ENCODE measurements at places on chromosomes 7 and 10.

DNA sequence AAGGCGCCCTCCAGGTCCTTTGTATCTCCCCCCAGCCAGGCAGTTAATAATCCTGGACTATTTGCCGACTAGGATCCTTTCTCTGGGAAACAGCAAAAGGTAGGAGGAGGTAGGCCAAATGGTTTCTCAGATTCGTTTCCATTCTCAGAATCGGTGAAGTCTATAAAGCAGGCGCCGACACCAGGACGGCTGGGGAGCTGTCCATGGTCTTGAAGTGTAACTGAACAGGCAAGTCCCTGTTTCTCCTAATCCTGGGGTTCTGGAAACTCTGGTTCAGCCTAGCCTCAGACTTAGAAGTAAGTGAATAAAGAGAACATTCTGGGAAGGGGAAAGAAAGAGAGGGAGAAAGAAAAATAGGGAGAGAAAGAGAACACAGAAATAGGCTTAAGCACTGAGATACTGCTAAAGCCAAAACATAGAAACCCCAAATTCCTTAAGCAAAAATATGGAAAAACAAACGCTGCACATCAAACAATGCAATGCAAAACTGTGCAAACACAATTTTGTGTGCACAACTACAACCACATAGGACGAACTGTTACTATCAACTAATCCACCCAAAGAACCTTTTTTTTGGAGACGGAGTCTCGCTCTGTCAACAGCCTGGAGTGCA, 11.1 kb upstream of the INA start:
- peak; percentile 83 for DNase-seq

DNA sequence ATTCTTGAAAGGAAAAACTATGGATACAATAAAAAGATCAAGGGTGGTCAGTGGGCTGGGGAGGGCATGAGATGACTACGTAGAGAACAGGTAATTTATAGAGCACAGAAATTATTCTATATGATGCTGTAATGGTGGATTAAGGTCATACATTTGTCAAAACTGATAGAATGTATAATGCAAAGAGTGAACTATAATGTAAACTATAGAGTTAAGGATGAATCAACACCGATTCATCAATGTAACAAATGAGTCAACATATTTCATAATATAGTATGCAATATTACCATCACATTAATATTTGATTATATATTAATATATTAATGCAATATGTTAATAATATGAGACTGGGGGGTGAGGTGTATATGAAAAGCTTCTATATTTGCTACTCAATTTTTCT, 555.6 kb upstream of the POT1 start:
- DNase-seq = no peak

GRCh38 chr7:130329681-130330080, 14.9 kb upstream of the CPA5 start:
- no peak for DNase-seq

GRCh38 chr7:128456255-128456725, 612 bp downstream of the HILPDA start:
- DNase-seq = peak; percentile 10

- DNase-seq = no peak
These were observed 110.1 kb downstream of the ACTR3B start for GRCh38 chr7:152869677-152870051.

DNA sequence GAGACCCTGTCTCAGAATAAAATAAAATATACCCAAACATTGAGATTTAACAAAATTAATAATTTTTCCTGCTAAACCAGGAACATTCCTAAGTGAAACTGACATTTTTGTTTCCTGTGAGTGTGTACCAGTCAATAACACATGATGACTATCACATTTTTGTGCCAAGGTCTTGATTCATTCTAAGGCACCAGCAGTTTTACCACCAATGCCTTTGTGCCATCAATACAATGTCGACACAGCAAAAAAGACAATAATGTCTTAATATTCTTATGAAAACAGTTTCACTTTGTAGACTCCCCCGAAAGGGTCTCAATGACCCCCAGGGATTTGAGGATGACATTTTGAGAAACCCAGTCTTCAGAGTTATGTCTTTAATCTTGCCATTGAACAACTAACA, 7.2 kb upstream of the CADPS2 start:
- no peak for DNase-seq

GRCh38 chr10:71423901-71424300, 27.2 kb downstream of the CDH23 start:
- no peak for DNase-seq

DNA sequence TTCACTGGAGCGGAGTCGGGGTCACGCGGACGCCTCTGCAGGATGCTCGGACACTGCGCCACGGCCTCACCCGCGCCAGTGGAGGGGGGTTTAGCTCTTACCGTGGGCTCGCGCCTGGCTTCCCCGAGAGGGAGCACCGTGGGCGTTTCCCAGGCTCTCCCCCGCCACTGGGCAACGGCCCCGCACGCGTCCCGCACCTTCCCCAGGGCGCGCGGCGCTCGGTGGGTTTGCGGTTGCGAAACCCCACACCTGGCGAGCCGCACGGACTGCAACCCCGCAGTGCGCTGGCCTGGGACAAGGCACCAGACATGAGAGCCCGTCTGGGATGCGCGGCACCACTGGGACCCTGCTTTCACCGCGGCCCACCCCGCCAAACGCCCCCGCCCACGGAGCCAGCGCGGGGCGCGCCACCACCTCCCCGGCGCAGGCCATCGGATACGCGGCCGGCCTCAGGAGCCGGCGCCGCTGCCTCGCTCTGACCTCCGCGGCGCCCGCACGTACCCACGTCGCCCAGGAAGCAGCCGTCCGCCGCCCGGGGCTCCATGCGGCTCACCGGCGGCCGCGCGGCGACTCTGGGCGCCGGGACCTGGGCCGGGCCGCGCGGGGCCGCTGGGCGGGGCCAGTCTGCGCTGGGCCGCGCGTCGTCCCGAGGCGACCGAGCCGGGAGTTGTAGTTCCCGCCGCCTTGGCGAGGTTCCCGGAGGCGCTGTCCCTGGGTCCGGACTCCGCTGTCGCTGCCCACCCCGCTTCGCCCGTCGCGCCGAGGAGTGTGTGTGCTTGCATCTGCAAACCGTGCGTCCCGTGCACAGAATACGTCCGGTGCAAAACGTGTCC, at the start of gene ASB13:
Gene ASB13 (minus strand): TSS at position 588 of the 833 bp plus-strand sequence. CDS start 44 bp downstream, at position 544.
- peak; percentile 83 for DNase-seq

All from muscle of back (tissue), 13 donors.